ENCODE measurements at places on chromosomes 2 and 18. TPM values are rescaled to one million over a fixed set of nuclear protein-coding genes. Genes with fewer than 3 reads are reported as not detected.
A peak's percentile ranks its signal among the peaks of the same experiment; 100 is the strongest.

DNA sequence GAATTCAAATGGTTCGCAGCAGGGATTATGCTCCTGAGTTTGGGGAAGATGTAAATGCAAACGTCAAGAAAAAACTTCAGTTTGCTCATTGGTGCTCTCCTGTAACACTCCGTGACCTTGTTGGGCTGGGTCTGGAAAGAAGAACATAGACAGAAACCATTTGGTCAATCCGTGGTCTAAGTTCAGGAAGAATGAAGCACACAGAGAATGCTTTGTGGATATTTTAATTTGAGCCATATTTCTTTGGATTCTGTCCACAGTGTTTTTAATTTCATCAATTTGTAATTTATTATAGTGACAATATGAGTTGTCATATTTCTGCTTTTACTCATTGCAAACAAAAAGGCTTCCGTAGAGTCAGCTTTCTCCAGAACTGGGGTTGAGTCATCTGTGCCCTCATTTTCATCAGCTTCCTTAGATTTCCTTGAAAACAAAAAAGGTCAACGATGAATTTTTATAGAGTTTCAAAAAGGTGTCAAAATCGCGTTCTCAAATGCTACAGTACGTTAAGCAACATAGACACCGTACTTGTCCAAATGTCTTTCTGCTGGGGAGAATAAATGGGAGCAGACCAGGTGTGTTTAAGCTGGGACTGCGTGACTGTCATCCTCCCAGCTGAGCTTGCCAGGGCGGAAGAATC is 606.4 kb downstream of the RNF144A start:
- DNase-seq: no peak

DNA sequence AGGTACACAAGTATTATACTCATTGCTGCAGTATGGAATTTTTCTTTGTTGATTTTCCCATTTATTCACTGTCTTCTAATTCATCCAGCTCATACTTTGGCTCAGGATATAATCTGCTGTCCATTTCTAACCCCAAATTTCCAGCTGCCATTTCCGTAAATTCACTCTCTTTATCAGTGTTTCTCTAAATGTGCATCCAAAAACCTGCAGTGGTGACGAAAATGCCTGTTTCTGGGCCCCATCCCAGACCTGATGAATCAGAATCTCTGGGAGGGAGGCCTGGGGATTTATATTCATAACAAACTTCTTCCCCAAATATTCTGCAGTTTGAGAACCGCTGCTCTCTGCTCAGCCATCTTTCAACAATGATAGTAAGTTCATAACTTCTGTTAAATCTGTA is 86.6 kb downstream of the VWC2L start:
- no peak for DNase-seq

GRCh38 chr2:160394153-160394552 is 99.5 kb downstream of the RBMS1 start:
- DNase-seq: no peak

GRCh38 chr2:240851078-240851991 is 17.3 kb upstream of the AGXT start:
- peak; percentile 81 for DNase-seq

The WNT6 gene
- total RNA-seq: 2.1 TPM

The SERPINB3 gene
- not detected for total RNA-seq
